ENCODE measurements at places on chromosomes 3 and 15. TPM values are rescaled to one million over a fixed set of nuclear protein-coding genes. Genes with fewer than 3 reads are reported as not detected.

PTH1R gene
- total RNA-seq = not detected

DNA sequence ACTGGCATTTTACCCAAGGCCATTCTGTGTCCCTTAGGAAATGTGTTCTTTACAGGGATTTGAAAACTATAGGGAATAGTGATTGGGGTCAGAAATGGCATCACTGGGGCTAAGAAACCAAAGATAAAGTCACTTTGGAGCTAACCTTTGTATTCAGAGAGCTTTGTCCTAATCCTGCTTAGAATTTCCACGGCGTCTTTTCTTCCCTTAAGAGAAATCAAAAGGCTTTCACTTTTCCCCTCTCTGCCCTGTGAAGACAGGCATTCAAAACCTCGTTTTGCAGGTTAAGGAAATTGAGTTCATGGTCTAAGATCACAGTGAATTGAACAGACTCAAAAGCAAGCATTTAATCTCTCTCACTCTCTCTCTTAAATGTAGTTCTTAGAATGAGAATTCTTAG lies 182.5 kb downstream of the VGLL4 start:
- no peak for DNase-seq

- no peak for DNase-seq
These were observed 17.6 kb upstream of the FRMD4B start for GRCh38 chr3:69403454-69403853.

EIF4G1 gene
- 680 TPM for total RNA-seq

DNA sequence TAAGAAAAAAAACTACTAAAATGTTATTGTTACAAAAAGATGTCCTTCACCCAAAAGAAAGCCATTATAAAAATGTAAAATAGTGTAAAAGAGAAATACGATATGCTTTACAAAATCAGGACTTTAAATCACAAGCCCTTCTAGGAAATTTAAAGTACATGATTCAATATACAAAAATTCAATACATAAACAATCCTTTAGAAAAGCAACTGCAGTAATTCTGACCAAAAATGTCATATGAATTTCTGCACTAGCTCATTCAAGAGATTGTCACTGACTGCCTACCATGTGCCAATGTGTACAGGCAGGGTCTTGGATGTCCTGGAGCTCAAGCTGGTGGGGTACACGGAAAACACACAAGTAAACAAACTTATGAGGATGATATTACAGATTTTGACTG lies 2.5 kb downstream of the MORC1 start:
- DNase-seq = no peak

DNA sequence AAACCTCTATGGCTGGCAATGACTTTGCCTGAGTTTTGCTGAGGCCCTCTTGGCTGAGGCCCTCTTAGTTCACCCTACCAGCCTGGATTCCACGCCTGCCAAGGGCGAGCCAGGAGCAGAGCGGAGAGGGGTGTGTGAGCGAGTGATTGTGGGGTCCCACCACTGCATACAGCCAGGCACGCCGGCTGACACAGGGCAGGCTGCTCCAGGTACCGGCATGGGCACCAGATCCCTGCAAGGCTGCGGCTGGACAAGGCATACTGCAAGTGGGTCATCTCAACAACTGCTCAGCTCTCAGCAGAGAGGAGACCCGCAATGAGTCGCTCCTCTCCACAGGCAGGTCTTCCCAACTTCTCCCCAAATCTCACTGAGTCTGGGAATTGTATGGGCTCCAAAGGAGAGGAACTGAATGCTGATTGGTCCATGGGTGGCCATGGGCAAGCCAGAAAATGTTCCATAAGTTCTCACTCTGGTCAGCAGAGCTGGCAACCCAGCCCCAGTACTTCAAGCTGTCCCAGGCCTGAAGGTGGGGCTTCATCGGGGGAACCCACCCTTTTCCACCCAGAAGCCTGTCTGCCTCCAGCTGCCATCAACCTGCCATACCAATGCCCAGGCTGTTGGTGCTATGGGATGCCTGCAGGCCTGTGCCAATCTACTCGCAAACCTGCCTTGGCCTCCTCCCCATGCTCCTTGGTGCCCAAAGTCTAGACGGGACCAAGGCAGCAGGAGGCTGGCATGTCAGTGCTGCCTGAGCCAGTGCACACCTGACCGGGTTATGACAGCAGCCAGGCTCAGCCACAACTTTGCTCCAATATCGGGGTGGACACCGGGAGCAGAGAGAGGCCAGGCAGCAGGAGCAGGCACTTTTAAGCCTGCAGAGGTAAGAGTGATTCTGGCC lies 1273.6 kb upstream of the GBE1 start:
- no peak for DNase-seq

DNA sequence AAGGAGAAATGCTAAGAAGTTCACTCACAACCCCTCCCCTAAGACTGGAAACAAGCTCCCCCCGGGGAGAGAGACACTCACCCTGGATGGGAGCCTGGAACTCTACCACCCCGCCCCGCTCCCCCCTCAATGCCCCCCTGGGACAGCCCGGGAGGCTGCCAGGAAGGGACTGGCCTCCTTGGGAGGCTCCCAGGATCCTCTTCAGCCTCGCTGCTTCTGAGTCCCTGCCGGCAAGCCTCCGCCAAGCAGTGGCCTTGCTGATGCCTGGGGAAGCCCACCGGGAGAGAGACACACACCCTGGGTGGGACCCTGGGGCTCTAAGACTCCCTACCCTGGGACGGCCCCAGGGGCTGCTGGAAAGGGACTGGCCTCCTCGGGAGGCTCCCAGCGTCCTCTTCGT lies 33.4 kb downstream of the CPEB1 start:
- DNase-seq = no peak

MOBP gene
- not detected for total RNA-seq
